Fibroblast of villous mesenchyme (primary cell): ENCODE measurements at places on chromosomes 1 and 21. TPM values are rescaled to one million over a fixed set of nuclear protein-coding genes. Genes with fewer than 3 reads are reported as not detected.

Gene MYOC
- total RNA-seq: not detected in 2 replicates

Gene NUP210L
- total RNA-seq: under 0.01 TPM in 1 of 2 replicates, not detected in the other

Gene RAB4A
- total RNA-seq: 17.1 and 18.6 TPM in 2 replicates

Gene FLG2
- total RNA-seq: not detected in 2 replicates

Gene SLC16A4
- 73.4 and 241 TPM in 2 replicates for total RNA-seq

Gene ETV3L
- total RNA-seq: not detected in 2 replicates

Gene PPM1J
- 0.43 and 1.3 TPM in 2 replicates for total RNA-seq

DNA sequence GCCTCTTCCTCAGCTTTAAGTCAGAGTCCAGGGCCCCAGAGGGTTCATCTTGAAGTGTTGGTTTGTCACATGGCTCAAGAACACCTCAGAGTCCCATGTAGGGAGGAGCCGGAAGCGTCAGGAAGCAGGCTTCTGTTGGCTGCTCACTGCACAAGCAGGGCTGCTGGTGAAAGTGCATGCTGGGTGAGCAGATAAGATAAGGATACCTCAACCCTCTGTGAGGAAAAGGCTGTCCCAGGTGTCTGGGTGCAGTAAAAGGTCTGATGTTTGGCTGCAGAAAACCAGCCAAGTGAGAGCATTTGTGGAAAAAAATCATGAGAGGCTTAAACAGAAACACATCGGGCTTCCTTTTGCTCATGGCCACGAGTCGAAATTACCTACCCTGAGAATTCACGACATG is 6.2 kb upstream of the TEX35 start:
- DNase-seq: no peak

GRCh38 chr1:218025454-218025853 is 259.6 kb upstream of the RRP15 start:
- peak; percentile 81 for DNase-seq

- DNase-seq: no peak
Observed at GRCh38 chr21:31848326-31848985, 24.4 kb upstream of the HUNK start.

DNA sequence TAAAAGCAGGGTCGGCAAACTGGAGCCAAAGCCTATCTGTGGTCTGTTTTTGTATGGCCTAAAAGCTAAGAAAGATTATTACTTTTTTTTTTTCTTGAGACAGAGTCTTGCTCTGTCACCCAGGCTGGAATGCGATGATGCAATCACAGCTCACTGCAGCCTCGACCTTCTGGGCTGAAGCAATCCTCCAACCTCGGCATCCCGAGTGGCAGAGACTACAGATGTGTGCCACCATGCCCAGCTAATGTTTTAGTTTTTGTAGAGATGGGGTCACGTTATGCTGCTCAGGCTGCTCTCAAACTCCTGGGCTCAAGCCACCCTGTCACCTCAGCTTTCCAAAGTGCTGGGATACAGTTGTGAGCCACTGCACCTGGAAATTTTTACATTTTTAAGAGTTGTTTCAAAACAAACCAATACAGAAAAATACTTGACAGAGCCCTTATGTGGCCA is 6.5 kb upstream of the GLRX2 start:
- peak; percentile 89 for DNase-seq

GRCh38 chr1:51328926-51329325 is 1.4 kb downstream of the TTC39A start:
- no peak for DNase-seq

GRCh38 chr1:36924282-36924811 is 110.0 kb downstream of the GRIK3 start:
- DNase-seq: peak; percentile 16

- no peak for DNase-seq
Observed at GRCh38 chr1:53244141-53244540, 5.8 kb upstream of the MAGOH start.

DNA sequence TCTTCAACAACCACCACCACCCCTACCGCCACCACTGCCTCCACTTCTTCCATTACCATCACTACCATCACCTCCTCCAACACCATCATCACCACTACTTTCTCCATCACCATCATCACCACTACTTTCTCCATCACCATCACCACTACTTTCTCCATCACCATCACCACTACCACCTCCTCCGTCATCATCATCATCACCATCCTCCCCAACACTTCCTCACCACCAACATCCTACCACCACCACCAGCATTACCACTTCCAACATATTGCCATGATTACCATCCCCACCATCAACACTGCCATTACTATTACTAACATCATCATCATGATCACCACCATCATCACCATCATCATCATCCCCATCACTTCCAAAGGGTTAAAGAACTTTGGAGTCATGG is 34.7 kb downstream of the NGF start:
- DNase-seq: no peak

- DNase-seq: no peak
Observed at GRCh38 chr1:227953022-227953412, 5.3 kb upstream of the WNT9A start.

GRCh38 chr21:33586927-33587326 is 1.6 kb downstream of the DONSON start:
- no peak for DNase-seq

- no peak for DNase-seq
Observed at GRCh38 chr1:225329041-225329440, 98.8 kb downstream of the LBR start.

DNA sequence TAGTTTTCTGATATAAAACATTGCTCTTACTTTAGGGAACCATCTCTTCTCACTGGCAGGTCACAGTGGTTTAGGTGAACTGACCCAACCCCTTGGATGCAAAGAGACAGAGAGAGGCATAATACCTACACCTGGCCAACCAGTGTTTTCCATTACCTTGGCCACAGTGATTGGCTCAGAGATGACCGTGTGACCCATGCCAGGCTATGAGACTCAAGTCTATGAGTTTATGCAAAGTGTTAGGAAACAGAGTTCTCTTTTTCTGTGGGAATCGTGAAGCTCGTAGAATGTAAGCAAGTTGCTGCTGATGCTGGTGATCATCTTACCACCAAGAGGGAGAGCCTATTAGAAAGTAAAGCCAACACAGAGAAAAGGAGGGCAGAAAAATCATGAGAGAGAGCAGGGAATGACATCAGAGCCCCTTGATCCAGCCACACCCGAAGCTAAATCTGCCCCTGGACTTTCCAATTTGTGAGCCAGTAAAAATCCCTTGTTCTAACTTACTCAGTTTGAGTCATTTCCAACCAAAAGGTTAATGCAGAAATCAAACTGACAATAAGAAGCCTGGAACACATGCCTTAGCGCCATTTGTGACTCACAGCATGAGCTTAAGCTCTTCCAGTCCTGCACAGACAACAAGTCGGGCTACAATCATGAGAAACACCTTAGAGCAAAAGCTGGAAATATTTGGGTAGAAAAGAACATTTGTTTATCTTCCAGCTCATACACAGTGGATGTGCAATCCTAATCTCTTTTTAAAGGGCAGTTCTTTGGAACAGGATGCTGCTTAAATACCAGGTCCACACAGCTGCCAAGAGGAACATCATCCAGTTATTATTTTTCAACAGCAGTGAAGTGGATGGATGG is 81.3 kb upstream of the KAZN start:
- DNase-seq: peak; percentile 79

GRCh38 chr1:31380181-31380580 is 7.3 kb upstream of the FABP3 start:
- no peak for DNase-seq

GRCh38 chr21:42376338-42376982 is 10.1 kb upstream of the TFF1 start:
- no peak for DNase-seq

GRCh38 chr1:209808059-209808581 is 2.2 kb upstream of the IRF6 start:
- peak; percentile 85 for DNase-seq

DNA sequence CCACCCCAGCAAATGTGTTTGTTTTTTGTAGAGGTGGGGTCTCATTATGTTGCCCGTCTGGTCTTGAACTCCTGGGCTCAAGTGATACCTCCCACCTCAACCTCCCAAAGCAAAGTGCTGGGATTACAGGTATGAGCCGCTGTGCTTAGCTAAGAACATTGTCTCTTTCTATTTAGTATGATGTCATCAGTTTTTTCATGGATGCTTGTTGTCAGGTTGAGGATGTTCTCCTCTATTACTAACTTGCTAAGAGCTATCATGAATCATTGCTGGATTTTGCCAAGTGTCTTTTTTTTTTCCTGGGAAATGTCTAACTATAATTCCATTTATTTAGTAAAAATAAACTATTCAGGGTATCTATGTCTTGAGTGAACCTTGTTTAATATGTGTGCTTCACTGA is 19.0 kb upstream of the MPC2 start:
- no peak for DNase-seq

DNA sequence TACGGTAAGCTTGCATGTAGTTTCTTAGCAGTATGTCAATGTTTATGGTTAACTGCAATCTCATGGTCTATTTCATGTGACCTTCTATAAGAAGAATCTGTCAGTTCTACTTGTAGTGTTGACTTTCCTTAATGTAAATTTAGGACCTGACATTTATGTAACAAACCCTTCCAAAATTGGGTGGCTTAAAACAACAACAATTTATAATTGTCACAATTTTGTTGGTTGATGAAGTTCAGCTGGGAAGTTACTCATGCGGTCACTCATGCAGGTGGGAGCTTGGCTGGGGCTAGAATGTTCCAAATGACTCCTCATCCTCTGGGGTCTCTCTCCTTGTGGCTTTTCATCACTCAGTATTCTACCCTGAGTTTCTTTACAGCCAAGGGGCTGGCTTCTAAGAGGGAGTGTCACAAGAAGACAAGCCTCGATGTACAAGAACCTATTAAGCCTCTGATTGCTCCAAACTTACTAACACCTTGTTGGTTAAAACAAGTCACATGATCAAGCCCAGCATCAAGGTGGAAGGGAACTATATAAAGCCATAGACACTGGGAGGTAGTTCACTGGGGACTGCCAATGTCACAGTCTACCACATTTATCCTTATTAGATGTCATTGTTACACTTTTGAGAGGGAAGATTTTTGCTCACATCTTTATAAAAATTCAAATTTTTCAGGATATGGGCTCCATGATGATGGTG is 23.9 kb downstream of the CCN1 start:
- DNase-seq: no peak

DNA sequence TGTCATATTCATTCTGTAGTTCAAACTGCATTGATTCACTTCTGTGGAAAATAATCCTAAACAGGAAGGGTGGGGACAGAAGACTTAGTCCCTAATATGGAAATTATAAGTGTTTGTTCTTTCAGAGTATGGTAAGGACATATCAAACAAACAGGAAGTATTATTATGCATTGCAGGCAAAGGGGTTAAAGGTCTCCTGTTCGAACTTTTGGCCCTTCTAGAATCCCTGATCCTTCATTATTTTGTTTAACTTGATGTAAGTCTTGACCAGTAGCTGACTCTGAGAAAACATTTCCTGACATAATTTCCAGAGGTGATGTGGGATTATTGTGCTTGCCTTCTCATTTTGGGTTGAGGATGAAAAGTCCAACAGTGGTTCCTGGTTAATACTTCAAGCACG is 215.4 kb upstream of the ADGRL2 start:
- no peak for DNase-seq
